ENCODE measurements at places on chromosomes 12 and 14. TPM values are rescaled to one million over a fixed set of nuclear protein-coding genes. Genes with fewer than 3 reads are reported as not detected.
A peak's percentile ranks its signal among the peaks of the same experiment; 100 is the strongest.

GRCh38 chr14:91843437-91843836 is 23.9 kb downstream of the TC2N start:
- DNase-seq, result no peak

GRCh38 chr12:7373226-7373625 is 69.4 kb downstream of the ACSM4 start:
- DNase-seq, result no peak

DNA sequence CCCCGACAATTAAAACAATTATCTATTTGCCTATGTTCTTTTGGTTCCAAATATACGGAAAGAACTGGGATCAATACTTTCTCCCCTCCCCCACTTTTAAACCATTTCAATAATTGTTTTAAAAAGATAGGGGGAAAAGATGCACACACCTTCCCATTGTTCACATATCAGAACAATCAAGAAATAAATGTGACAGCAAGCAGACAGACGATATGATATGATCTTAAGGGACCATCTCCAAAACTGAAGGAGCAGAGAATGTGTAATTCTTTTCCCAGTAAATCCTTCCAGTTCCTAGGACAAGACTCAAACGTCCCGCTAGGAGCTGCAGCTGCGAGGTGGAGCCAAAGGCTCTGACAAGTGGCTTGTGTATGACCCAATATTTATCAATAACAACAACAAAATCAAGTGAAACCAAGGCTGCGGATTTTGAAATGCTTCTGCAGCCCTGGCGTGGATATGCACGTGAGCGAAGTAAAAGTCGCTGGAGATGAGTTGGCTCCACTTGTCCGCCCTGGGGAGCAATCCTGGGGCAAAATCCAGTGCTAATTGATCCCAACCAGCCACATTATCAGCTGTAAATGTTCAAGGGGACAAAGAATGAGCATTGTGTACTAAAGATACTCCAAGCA is 8.2 kb upstream of the FOXG1 start:
- no peak for DNase-seq

DNA sequence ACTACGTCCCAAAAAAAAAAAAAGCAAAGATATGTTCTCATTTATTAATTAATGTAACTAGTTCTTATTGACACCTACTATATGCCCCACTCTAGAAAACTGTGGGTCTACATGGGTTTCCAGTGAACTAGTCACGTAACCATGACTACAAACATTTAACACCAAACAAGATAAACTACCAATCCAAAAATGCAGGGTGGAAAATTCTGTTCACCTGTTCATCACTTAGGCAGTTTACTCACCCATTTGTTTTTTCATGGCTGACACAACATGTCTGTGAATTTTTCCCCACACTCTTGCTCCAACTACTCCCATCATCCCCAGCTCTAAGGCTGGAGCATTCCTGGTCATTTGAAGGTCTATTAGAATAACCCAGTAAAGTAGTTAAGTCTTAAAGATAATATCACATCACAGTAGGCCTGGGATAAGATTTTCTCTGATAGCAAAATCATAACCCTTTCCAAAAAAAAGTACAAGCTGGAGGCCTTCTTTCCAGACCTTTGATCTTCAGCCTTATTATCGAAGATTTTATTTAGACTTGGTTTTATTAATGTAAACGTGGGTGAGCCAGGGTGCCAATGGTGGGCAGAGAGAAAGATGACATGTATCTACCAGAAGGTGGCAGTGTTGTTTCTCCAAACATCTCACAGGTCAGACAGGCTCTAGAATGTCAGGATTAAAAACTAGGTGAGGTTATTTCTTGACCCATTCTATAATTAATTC is 61.6 kb upstream of the DAAM1 start:
- DNase-seq, result peak; percentile 41

GRCh38 chr12:127606476-127607015 is 660.4 kb upstream of the TMEM132C start:
- DNase-seq, result no peak

The ASCL1 gene
- total RNA-seq, result not detected

- no peak for DNase-seq
These were observed 160.9 kb downstream of the EPS8 start for GRCh38 chr12:15627995-15628945.

- no peak for DNase-seq
These were observed 22.9 kb downstream of the DYRK2 start for GRCh38 chr12:67671419-67671818.

The LRP6 gene
- 29.3 TPM for total RNA-seq

The TAS2R50 gene
- 0.15 TPM for total RNA-seq

The FAM90A1 gene
- total RNA-seq, result not detected

DNA sequence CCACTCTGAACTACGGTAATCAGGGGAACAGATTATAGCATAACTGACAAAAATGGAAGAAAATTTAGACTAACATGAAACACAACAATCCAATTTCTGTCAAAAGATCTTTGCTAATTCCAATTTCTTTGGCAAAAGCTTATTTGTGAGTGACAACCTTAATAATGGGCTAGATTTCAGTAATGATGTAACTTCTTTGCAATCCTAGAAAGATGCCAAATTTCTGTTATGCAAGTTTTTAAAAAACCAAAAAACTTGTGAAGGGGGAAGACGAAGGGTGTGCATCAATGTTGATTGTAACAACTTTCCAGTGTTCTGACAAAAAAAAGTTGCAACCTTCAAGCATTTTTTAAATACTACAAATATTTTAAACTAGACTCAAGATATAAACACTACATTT is 59.9 kb downstream of the DICER1 start:
- no peak for DNase-seq

GRCh38 chr14:104950021-104950420 is 25.3 kb downstream of the PLD4 start:
- no peak for DNase-seq

The GNB3 gene
- 2.3 TPM for total RNA-seq

DNA sequence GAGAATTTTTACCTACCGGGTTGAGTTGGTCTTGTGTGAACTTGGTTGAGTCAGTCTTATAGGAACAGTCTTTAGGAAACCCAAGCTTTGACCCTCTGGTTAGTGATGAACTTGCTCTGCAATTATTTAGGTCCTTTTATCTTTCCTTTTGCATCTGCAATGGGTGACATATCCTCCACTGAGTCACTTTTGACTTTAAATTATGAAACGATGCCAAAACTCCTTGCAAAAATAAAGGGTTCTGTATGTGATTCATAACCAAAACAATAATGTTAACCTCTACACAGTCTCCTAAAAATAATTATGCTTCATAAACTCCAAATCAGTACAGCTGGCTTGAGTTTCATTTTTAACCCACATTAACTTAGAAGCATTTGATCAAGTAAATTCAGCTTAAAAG is 979.4 kb downstream of the GALC start:
- no peak for DNase-seq

DNA sequence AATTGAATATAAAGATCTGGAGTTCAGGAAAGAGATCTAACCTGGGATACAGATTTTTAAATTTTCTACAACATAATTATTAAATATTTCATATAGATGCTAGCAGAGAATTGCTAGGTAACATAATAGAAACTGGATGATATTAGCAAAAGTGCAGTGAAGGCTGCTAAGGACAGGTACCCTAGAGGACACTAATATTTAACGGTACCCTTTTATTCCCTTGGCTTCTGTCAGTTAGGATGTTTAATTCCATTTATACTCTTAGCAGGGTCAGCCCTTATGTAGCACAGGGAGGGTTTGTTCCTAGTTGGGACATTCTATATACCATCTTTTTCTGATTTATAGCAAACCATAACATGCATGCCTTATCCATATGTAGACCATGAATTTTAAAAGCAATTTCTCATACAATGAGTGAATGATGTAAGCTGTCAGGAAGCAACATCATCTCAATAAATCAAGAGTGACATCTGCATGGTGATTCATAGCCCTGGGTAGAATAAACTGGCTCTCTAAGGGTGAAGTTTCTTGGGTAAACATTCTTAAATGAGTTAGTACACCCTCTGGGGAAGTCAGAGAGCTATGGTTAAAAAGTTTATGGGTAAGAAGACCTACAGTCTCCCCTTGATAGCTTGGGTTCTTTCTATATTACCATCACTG is 404.4 kb upstream of the MGAT4C start:
- DNase-seq, result peak; percentile 25

- DNase-seq, result no peak
These were observed 46.2 kb downstream of the BCAT1 start for GRCh38 chr12:24902511-24903328.

The ARG2 gene
- total RNA-seq, result 17.0 TPM

The WDHD1 gene
- total RNA-seq, result 4.2 TPM

The MMAB gene
- total RNA-seq, result 22.5 TPM

The YLPM1 gene
- 30.1 TPM for total RNA-seq

- no peak for DNase-seq
These were observed 90.5 kb downstream of the SLC2A13 start for GRCh38 chr12:40015345-40015744.

The OR4K13 gene
- total RNA-seq, result not detected

GRCh38 chr12:56840922-56841321 is 77.8 kb downstream of the HSD17B6 start:
- no peak for DNase-seq

The SLC38A4 gene
- not detected for total RNA-seq

The KRT4 gene
- total RNA-seq, result not detected

The PRR4 gene
- 5.0 TPM for total RNA-seq

The IKZF4 gene
- 1.8 TPM for total RNA-seq

GRCh38 chr14:78154827-78155226 is 15.3 kb upstream of the NRXN3 start:
- no peak for DNase-seq

The KRT83 gene
- not detected for total RNA-seq

The GPR135 gene
- 0.97 TPM for total RNA-seq

The SERPINA1 gene
- 0.87 TPM for total RNA-seq

The LYZ gene
- total RNA-seq, result not detected

The TAPBPL gene
- 32.8 TPM for total RNA-seq

The TTC5 gene
- total RNA-seq, result 10.7 TPM

The CDCA4 gene
- total RNA-seq, result 21.9 TPM
